ENCODE measurements at places on chromosomes 3 and 15.

DNA sequence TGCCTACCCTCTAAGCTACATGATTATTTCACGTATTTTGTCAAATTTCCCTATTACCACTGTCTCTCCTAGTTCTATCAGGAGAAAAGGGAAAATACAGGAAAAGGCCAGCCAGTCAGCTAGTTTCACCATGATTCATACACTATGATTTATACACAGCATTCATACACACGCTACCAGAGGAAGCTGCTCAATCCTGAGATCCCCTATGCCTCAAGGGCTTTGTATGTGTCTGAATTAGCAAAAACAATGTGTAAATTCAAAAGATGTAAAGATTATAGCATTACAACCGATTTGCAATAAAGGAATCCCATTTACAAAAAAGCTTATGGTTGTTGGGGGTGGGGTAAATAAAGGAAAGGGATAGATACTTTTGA lies 3.1 kb upstream of the ACKR4 start:
- no peak for DNase-seq

DNA sequence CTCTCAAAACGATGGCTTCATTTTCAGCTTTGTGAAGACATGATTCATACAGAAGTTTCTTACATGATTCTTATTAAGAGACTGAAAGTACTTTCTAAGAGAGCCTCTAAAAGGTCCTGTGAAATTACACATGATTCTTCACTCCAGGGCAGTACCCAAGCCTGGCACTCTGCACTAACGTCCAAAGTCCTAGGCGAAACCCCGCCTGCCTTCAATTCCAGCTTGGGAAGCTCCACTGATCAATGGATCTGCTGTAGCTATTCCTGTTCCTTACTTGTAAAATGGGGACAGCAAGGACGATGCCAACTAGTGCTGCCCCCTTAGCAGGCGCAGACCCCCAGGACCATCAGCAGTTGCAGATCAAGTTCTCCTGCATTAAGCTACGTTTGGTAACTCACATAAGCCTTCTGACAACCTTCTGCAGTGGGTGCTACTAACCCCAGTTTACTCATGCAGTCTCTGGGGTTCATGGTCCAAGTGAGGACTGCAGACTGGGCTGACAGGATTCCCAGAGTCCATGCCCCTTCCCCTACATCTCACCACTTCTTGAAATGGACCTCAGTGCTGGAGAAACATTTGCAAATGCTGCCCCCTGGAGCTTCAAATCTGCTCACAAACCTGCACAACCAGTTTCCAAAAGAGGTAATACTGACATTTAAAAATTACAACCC lies 10.6 kb downstream of the CHCHD4 start:
- DNase-seq: no peak

DNA sequence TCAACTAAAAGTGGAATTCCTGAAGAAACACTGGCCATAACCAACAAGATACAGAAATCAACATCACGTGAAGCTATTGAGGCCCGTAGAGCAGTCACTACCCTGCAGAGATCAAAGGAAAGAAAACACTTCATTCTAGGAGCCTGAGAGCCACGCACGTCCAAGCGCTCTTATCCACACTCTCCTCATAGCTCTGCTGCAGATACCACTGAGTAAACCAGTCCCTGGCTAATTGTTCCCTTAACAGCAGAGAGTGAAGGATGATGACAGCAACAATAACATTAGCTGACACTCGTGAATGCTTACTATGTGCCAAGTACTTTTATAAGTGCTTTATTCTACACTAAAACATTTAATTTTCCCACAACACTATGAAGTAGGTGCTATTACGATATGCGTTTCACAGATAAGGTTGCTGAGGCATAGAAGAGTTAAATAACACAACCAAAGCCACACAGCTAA lies 271.0 kb upstream of the GADL1 start:
- peak; percentile 34 for DNase-seq

DNA sequence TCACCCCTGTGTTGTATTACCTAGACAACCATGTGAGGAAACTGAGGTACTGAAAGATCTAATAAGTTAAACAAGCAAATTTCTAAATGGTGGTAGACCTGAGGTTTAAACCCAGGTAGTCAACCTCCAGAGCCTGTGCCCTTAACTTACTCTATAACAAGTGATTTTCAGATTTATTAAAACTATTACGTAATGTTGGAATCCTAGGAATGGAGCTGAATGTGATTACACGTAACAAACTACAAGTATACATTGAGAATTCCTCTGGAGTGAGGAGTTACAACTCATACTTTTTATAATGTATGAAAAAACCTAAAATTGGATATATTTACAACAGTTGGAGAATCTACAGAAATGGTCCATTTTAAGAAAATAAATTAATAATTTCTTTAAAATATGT lies 18.0 kb downstream of the FAM98B start:
- no peak for DNase-seq

- DNase-seq: no peak
Measured at GRCh38 chr3:127490271-127491023, 100.1 kb downstream of the TPRA1 start.

DNA sequence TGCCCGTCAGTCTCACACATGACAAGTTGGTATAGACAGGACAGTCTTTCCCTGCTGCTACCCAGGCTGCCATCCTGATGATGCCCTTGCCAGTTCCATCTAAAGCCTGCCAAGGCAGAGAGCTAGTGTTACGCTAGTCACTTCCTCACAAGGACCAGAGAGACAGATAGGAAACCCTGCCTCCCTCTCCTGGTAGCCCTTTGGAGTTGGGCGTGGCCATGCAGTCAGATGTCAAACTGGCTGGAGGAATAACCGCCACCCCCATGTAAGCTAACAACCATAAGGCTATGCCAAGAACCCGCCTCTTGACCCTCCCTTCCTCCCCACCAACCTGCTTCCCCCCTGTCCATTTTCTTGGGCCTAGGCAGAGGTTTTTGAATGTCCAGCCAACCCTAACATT lies 2.8 kb downstream of the TMEM115 start:
- no peak for DNase-seq

- no peak for DNase-seq
Measured at GRCh38 chr3:105747060-105747541, 121.7 kb downstream of the CBLB start.

GRCh38 chr15:91072161-91072560 lies 27.9 kb upstream of the SV2B start:
- no peak for DNase-seq

- DNase-seq: no peak
Measured at GRCh38 chr15:79296583-79296982, 14.1 kb downstream of the ANKRD34C start.

GRCh38 chr3:4948395-4948794 lies 30.8 kb upstream of the BHLHE40 start:
- DNase-seq: no peak

GRCh38 chr15:70569714-70570231 lies 193.6 kb downstream of the UACA start:
- no peak for DNase-seq

GRCh38 chr3:186151077-186151971 lies 42.4 kb upstream of the ETV5 start:
- no peak for DNase-seq

GRCh38 chr3:175288621-175289020 lies 429.5 kb downstream of the NAALADL2 start:
- no peak for DNase-seq

DNA sequence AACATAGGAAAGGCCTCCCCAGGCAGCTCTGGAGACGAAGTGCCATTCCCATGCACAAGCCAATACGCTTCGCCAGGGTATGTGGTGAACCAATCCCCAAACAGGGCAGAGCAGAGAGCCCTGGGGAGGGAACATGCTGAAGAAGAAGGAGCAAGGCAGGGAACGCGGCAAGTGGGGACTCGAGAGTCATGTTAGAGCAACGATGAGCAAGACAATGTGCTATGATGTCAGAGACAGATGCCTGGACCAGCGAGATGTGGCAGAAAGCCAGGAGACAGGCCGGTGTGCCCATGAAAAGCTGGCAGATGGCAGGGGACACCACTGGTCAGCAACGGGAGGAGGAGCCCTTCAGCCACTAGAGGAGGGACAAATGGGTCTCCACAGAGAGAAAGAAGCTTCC lies 39.6 kb downstream of the NIPA2 start:
- no peak for DNase-seq

DNA sequence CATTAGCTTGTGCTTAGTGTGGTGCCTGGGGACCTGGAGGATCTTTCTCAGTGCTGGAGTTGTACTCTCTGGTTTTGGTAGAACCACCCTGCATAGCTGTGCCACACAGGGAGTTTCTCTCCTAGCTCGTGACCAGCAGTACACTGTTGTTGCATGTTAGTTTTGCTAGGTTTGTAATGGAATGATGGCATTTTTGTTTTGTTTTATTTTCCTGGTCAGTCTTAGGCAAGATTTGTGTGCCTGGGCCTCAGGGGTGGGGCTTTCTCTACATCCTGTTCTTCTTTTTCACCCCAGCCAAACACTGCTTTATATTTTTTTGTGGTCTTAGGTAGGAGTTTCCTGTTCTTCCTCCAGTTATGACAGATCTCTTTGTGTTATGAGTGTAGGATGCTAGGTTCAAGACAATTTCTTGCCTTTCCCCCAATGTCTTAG lies 534.5 kb upstream of the KCNMB2 start:
- DNase-seq: no peak

GRCh38 chr3:108513961-108514360 lies 3.6 kb upstream of the MYH15 start:
- DNase-seq: no peak

DNA sequence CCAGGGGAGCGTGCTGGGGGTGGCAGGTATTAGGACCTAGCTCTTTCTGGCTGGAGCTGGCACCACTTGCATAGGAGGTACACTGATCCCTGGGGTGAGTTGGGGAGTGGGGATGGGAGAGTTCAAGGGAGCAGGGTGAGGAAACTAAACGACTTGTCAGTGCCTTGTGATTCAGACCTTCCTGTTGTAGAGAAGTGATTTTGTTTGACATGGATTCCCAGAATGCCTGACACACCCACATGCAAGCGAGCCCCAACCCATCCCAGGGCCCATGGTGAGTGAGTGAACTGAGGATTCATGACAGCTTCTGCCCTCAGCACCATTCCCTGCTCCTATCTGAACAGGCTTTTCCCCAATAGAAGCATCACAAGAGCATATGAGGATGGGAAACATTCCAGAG lies 15.6 kb upstream of the UBE2Q2 start:
- no peak for DNase-seq

- DNase-seq: no peak
Measured at GRCh38 chr15:73424506-73424905, 18.5 kb upstream of the REC114 start.

- DNase-seq: no peak
Measured at GRCh38 chr3:187211532-187212195, 14.4 kb downstream of the RTP1 start.

GRCh38 chr3:193824365-193824764 lies 231.4 kb downstream of the OPA1 start:
- no peak for DNase-seq

Data from DMS153 (cell line).